ENCODE measurements at places on chromosomes 4 and X.
A peak's percentile ranks its signal among the peaks of the same experiment; 100 is the strongest.

- DNase-seq, result no peak
These were observed 724 bp downstream of the THOC2 start for GRCh38 chrX:123731987-123732669.

DNA sequence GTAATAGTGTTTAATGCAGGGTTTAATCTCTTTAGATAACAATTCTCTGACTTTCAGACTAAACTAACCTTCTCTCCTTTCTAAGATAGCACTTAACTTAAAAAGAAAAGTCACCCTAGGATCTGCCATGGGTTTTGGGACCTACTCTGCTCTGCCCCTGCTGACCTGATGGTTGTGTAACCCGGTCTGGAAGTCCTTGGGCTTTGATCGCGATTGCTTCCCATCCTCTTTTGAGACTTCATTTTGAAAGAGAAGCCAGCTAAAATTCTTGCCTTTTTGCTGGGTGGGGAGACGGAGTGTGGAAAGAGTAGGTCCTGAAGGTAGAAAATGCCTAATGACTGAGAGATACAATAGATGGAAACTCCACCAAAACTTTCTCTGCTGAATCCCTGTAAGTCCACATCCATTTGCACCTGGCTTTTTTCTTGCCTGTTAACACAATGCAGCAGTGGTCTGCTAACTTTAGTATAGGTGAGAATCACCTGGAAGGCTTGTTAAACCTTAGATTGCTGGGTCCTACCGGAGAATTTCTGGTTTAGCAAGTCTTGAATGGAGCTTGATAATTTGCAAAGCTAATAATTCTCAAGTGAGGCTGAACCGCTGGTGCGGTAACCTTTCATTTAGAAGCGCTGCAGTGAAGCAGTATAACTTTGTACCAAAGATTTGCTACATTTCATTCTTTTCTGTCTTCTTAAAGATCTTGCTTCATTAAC, 45.6 kb upstream of the CCSER1 start:
- no peak for DNase-seq

DNA sequence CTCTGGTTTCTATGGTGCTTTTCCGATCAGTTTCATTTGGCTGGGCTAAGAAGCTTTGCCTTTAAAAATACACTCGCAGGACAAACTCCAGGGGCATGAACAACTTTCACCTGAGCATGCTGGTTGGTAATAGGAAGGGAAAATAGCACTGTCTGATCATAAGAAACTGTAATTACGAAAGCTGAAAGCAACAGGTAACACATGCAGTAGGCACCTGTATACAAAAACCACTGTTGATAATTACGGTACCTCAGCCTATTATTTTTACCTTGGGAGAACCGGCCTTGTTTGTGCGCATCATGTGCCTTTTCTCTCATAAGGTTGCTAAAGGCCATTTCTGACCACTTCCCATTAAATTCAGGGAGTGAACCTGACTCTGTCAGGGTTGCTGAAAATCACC, 45.7 kb downstream of the RTL9 start:
- DNase-seq, result no peak

- no peak for DNase-seq
These were observed 2.7 kb downstream of the TMEM165 start for GRCh38 chr4:55398461-55398860.

DNA sequence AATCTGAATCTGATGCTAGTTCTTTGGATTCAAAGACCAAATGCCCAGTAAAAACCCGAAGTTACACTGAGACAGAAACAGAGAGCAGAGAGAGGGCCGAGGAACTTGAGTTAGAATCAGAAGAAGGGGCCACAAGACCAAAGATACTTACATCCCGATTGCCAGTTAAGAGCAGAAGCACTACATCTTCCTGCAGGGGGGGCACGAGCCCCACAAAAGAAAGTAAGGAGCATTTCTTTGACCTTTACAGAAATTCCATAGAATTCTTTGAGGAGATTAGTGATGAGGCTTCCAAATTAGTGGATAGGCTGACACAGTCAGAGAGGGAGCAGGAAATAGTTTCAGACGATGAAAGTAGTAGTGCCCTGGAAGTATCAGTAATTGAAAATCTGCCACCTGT, 309.3 kb downstream of the ANK2 start:
- DNase-seq, result no peak

DNA sequence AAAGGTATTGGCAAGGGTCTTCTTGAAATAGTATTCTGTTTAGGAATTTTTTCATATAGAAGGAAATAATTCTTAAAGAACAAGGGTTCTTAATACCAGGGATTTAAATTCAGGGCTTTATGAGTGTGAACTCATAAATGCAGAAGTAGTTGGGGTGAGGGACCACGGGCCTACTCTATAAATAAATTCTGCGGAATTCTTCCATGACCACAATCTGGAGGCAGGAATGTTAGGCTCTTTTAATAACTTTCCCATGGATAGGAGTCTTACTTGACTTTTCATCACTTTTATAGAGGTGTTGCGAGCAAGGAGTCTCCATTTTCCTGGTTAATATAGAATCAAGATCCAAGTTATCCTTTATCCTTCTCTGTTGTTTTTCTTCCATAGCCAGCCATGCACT, 76.7 kb upstream of the SLC4A4 start:
- DNase-seq, result no peak

DNA sequence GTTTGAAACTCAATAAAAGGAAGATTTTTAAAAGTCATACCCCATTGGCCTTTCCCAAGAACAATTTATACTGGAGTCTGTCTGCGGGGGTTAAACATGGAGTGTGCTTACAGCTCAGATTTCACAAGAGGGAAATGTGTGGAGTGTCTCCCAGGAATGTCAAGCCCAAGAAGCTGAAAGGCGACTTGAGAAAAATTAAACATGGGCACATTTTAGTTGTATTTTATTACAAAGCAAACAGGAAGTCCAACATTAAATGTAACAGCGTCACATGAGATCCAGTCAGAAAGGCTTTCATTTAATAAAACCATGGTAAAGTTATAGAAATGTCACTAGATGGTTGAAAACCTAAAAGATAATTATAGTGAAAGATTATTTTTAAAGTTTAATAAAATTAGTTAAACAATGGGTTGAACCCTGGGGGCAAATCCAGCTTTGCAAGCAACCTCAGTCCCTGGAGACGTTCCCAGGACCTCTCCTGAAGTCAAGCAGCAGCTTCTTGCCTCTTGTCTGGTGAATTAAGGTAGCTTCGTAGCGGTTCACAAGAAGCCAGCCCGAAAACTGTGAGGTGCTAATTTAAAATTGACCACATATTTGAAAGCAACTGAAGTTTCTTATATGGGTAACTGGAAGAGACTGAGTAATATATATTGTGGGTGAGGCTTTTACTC, 168.4 kb upstream of the EDNRA start:
- no peak for DNase-seq

GRCh38 chr4:162163892-162164759, at the start of gene FSTL5:
TSS of gene FSTL5 (minus strand) at chr4:162164000. CDS start at chr4:162111396, 52,604 bp downstream.
- DNase-seq, result peak; percentile 84

DNA sequence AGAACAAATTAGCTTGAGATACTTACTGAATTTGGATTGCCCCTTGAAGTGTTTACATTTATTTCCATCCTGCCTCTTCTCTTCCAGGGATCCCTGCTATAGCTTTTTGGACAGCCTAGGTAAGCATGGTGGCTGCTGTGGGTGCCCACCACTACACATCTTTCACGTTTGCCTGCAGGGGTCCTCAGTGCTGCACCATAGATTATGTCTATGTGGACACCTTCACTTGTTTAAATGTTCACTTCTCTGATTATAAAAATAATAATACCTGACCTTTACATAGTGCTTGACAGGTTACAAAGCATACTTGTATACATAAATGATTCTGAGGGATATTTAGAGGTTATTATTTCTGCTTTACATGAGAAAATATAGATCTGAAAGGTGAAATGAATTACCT, 67.9 kb upstream of the SLC4A4 start:
- DNase-seq, result no peak

DNA sequence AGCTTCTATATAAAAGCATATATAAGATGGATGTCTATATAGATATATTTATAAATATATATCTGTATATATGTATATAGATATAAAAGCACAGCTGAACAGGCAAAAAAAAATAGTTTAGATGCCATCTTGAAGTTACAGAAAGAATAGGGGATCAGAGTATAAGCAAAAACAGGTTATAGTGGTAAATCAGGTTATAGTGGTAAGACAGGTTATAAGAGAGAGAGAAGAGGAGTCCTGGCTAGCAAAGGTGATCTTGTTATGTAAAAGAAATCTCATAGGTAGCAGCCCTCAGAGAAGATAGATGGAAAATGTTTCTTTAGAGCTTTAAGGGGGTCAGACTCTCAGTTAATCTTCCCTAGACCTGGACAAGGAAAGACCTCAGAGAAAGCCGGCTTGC, 1263.1 kb downstream of the PCDH7 start:
- no peak for DNase-seq

DNA sequence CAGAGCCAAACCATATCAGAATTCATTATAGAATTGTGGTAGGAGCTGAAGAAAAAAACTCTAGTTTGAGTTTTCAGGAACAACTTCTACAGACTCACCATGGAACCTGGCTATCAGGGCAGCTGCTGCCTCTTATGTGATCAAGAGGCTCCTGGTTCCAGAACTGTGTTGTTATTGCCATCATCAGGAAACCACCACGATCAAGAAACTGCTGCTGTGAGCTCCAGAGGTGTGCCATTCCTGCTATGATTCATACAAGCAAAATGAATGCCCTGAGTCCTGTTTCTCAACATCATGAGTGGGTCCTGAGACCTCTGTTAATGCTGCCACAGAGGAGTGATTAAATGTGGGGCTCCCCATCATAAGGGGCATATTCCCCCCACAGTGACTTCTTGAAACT, 43.7 kb downstream of the TASL start:
- no peak for DNase-seq

- no peak for DNase-seq
These were observed 456.5 kb upstream of the ADGRL3 start for GRCh38 chr4:60743654-60744053.

DNA sequence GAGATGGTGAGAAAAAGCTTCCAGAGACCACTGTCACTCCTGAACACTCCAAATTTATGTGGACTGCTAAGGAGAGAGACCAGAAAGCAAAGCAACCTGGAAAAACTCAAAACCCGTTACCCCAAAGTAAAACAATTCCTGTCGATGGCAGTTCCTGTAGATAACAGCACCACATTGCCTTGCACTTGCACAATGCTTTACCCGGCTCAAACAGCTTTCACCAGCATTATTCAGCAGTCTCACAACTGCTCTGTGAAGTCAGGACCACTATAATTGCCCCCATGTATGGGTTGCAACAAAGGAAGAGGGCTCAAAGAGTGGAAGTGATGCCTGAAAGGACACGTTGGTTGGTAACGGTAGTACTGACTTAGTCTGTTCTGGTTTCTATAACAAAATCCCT, 234.8 kb downstream of the BCOR start:
- DNase-seq, result no peak

DNA sequence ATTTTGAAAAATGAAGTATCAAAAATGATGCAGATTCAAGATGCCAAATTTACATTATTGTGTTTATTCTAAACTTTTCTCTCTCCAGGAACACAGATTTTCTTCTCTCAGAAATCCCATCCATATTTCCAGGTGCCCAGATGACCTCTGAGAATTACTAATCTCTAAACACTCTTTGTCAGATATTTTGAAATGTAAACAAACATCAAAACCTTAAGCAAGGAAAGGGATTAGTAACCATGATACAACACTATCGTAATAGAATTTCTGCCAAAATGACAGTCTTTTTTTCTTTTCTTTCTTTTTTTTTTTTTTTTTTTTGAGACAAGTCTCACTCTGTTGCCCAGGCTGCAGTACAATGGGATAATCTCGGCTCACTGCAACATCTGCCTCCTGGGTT, 76.7 kb downstream of the PDS5A start:
- DNase-seq, result no peak

- DNase-seq, result no peak
These were observed 36.0 kb downstream of the PLAC1 start for GRCh38 chrX:134622056-134622812.

DNA sequence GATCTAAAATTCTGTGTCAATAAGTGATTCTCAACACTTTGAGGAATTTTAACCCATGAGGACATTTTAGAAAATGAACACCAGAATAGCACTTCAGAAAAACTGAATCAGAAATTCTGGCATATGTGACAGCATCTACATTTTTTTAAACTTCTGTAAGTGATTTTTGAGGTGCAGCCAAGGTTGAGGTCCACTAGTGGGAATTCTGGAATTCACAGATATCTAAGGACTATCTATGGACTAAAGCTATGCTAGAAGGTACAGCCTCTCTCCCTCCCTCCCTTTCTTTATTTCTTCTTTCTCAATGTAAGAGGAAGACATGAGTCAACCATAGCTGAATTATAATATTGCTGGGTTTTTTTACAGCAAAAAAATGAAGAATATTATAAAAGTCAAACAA, 508.2 kb upstream of the ATOH1 start:
- DNase-seq, result no peak

DNA sequence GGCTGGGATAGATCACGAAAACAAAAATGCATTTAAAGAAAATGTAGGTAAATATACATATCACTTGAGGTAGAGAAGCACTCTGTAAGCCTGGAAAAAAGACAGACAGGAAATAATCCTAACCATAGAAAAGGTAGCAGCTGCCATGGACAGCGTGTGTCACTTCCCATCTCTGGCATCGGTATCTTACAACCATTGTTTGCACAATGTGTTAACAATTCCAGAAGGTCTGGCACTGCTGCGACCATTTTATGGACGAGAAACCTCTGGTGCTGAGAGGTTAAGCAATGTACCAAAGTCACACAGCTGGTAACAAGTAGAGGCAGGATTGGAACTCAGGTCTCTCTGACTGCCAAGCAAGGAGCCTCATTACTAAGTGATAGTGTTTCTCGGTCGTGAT, 1.7 kb upstream of the MTNR1A start:
- no peak for DNase-seq

DNA sequence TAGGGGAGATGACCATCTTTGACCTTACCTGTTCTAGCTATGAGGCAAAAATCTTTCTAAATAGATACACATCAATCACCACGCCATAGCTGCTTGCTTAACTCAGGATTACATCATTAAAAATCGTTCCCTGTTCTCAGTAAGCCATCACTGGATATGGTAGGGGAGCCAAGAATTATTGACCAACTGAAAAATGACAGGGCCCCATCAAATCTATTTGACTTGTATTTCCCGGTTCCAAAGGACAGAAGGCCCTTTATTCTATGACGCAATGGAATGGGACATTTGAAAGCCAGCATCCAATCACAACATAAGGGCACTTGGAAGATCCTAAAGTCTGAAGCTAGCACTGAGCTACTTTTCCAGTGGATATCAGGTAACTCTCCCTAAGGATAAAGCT, 75.6 kb upstream of the NOCT start:
- no peak for DNase-seq

GRCh38 chr4:182536221-182536811, 293.1 kb downstream of the TENM3 start:
- DNase-seq, result no peak

- no peak for DNase-seq
These were observed 199.5 kb upstream of the HS3ST1 start for GRCh38 chr4:11628093-11628725.
